ENCODE measurements at places on chromosomes 13 and 19.

DNA sequence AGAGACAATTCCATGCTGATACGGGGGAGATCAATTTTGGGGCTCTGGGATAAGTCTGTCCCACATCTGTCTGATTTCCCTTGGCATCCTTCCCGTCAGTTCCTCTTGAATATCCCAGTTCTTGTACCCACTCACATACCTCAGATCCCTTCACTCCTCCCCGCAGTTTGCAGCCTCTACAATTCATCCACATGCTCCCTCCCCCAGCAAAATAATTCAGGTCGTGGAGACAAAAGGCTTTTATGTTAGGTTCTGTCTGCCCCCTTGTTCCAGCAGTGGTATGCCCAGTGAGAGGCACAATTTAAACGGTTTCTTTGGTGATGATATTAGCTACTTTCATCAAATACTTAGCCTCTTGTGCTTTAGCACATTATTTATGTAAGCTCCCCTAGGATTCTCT is 9.6 kb downstream of the RPS16 start:
- DNase-seq: no peak

DNA sequence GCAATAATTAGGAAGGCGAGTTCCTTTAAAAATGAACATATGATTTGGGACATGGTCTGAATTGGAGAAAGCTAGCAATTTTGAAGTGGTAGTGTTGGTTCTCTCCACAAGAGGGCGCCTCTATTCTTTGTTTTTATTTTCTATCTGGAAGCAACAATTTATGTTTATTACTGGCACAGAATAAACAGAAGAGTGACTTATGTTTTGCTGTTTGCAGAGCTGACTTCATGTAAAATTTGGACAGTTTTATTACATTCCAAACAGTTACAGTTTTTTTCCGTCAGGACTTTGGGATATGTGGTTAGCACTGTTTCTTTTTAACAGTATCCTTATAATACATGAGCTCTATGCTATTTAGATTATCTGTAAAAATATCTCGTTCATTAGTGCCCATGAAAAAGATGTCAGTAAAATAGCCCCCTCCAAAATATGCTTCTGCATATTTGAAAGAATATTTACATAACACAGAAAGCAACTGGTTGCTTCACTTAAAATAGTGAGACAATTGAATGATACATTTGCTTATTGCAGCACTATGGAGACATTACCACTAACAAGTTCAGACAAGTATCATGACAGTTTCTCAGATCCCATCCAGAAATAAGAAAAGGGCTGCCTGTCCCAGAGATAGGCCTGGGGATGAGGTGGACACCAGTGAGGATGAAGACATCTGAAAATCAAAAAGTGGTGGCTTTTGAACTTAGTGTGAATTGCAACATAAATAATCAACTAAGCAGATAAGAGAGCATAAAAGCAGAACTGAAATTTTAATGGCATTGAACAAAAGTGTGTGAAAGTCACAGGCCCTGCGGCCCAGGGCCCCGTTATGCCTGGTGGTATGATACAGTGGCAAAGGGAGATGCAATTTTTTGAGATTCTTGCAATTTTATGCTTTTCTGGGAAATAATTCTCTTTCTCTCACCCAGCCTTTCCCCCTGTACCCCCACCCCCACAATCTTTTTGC is 32.3 kb upstream of the FGF9 start:
- peak; percentile 17 for DNase-seq

GRCh38 chr13:62290542-62290941 is 874.9 kb upstream of the PCDH20 start:
- DNase-seq: no peak

DNA sequence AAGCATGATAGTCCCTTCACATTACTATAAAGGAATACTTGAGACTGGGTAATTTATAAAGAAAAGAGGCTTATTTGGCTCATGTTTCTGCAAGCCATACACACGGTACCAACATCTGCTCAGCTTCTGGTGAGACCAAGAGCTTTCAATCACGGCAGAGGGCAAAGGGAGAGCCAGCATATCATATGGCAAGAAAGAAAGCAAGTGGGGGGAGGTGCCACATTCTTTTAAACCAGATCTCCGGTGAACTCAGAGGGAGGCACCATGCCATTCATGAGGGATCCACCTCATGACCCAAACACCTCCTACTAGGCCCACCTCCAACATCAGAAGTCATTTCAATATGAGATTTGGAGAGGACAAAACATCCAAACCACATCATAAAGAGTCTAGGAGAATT is 20.3 kb downstream of the XPO4 start:
- DNase-seq: peak; percentile 77

- DNase-seq: peak; percentile 55
These were observed at the start of gene C3 for GRCh38 chr19:6720369-6721137. Gene C3, minus strand, starts transcription at chr19:6720650. Its CDS starts 61 bp downstream, at chr19:6720589.

DNA sequence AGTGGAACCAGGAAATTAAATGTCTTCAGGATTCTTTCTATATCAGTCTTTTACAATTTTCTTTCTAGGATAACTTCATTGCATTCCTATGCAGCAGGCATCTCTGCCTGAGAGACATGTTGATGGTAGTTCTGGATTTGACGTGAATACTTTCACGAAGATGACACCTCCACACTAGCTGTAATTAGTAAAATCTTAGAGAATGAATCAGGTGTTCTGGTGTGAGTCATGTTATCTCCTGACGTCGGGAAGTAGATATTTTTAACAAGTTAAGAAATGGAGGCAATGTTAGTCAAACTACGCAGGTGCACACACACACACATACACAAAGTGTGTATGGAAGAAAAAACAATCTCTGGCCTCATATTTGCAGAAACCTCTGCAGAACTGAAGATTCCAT is 1661.3 kb upstream of the MIR17HG start:
- no peak for DNase-seq

GRCh38 chr19:51607920-51608562 is 22.2 kb downstream of the SIGLEC5 start:
- DNase-seq: peak; percentile 74

DNA sequence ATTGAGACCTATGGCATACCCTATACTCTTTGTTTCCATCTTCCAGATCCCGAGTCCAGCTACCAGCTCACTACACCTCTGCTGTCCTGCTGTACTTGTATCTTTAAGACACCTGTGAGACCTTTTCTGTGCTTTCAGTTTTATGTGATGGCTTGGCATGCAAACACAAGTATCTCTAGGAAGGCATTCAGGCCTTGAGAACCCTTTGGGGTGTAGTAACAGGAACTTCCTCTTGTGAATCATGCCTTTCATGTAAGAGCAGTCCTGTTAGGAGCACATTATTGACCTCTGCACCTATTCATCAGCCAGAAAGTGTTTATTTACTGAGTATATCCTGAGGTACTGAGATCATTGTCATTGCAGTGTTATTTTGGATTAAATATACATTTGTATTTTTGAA is 87.0 kb upstream of the HTR2A start:
- DNase-seq: peak; percentile 22

- DNase-seq: peak; percentile 91
These were observed 67.1 kb upstream of the KPNA3 start for GRCh38 chr13:49859560-49859959.

DNA sequence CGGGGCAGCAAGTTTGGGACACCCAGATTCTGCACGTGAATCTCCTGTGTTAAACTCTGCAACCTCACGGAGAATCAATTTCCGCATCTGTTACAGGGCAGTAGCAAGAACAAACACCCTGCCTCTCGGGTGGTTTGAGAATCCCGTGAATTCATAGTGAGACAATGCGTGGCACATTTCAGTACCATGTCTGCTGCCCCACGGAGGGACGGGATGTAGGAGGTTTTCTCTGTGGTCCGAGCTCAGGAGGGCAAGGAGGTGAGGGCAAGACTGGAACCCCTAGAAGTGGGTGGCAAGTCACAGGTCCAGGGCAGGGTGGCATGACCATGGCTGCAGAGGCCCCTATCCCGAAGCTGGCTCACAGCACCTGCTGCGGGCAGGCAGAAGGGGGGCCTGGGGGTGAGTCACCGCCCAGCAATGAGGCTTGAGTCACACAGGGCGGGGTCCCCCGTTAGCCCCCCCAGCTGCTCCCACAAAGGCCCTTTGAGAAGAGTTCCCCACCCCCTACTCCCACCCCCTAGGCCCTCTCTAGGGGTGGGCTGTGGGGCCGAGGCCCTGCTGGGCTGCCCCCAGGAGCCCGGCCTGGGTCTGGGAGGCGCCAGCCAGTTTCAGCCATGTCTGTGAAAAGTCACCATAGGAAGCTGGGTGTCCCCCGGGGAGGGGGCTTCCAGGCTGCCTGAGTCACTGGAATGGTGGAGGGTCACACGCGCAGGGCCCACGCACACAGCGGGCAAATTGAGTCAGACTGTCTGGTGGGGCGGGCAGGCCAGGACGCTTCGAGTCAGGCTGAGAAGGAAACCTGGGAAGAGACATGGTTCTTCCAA is 25.8 kb upstream of the NANOS3 start:
- peak; percentile 98 for DNase-seq

DNA sequence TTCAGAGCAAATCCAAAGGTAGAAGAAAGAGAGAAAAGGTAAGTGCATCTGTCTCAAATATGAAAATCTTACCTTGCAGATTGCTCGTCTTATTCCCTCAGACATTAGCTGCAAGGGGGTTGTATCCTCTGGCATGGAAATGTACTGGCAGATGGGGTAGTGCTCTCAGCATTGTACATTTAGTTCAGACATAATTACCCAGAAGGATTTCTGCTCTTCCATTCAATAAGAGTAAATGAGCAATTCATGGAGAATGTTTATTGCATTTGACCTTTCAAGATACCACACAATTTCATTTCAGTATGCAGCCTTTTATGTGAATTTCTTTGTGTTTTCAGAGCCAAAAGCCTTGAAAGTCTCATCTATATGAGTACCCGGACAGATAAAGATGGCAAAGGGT is 63.8 kb downstream of the SCEL start:
- DNase-seq: peak; percentile 5

- DNase-seq: peak; percentile 37
These were observed 28.4 kb downstream of the TMTC4 start for GRCh38 chr13:100646030-100646673.

GRCh38 chr13:78593652-78594455 is 9.5 kb downstream of the POU4F1 start:
- no peak for DNase-seq

DNA sequence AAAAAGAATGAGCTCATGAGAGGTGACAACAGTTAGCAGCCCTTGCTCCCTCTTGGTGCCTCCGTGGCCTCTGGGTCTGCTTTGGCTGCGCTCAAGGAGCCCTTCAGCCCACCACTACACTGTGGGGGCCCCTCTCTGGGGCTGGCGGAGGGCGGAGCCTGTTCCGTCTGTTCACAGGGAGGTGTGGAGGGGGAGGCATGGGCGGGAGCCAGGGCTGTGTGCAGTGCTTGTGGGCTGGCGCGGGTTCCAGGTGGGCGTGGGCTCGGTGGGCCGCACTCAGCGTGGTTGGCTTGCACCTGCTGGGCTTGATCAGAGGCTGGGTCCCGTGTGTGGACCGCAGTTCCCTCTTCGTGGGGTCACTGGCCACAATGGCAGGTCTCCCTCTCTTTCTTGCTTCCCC is 953.4 kb upstream of the PRR20A start:
- no peak for DNase-seq

All from RPMI7951 (cell line).